ENCODE measurements at places on chromosomes 16 and 17.

- no peak for DNase-seq
Observed at GRCh38 chr17:74512036-74512435, 19.2 kb downstream of the CD300LB start.

DNA sequence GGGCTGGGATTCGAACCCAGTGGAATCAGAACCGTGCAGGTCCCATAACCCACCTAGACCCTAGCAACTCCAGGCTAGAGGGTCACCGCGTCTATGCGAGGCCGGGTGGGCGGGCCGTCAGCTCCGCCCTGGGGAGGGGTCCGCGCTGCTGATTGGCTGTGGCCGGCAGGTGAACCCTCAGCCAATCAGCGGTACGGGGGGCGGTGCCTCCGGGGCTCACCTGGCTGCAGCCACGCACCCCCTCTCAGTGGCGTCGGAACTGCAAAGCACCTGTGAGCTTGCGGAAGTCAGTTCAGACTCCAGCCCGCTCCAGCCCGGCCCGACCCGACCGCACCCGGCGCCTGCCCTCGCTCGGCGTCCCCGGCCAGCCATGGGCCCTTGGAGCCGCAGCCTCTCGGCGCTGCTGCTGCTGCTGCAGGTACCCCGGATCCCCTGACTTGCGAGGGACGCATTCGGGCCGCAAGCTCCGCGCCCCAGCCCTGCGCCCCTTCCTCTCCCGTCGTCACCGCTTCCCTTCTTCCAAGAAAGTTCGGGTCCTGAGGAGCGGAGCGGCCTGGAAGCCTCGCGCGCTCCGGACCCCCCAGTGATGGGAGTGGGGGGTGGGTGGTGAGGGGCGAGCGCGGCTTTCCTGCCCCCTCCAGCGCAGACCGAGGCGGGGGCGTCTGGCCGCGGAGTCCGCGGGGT is at the start of gene CDH1:
CDH1 (plus strand) TSS at position 247 of the 684 bp plus-strand sequence; CDS start at position 371, 124 bp downstream.
- no peak for DNase-seq

- DNase-seq: no peak
Observed at GRCh38 chr16:58792188-58792587, 58.1 kb upstream of the GOT2 start.

DNA sequence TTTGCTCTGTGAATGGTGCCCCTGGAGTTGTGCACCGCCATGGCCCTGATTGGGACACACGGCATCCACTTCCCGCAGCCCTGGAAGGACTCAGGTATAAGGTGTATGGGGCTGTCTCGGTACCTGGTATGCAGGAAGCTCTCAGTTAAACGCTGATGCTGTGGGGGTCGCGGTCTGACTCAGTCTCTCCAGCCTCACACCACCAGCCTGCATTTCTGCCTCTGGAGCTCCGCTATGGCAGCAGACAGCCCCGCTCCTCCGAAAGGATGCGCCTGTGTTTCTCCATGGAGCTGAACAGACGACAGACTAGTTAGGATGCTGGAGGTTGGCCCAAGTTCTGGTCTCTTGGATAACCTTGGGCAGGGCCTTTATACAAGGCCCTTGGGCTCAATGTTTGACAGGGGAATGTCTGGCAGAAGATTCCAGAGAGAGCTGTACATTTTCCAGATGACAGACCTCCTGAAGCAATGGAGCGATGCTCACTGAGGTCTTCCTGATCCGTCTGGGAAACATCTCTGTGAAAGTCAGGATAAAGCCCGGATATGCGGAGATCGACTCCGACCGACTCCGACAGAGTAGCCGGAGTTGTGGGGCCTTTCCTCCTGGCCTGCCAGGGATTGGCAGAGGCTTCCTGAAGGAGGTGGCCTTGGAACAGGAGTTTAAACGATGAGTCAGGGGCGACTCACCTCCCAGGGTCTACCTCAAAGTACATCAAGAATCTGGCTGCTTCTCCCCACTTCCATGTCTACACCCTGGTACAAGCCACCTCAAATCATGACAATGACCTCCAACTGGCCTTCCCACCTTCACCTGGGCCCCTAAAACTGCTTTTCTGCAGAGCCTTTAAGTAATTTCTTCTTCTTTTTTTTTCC is 21.9 kb upstream of the BCAR1 start:
- no peak for DNase-seq

DNA sequence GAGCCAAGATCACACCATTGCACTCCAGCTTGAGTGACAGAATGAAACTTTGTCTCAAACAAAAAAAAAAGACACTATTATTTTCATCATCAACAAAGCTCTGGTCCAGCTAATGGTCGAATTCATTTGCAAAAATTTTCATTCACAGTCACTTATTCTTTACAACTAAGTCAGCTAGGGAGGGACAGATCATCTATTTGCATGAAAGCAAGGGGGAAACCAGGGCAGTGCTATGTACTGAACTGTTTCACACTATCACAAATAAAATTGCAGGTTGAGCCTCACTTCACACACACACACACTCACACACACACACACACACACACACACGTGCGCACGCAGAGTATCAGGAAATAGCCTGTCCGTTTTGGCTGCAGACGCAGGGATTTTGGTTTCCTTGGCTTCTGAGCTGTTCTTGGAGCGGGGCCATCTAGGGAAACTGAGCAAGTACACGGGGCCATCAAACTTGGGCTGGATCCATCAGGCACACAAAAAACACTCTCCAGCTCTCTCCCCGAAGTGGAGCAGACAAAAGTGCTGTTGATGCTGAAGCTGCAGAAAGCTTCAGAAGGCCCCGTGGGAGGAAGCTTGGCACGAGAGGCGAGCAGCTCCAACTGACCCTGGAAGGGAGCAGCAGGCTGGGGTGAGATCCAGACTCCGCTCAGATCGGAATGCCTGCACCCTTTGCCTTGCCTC is 44.3 kb upstream of the HELZ start:
- no peak for DNase-seq

GRCh38 chr16:82240111-82240510 is 70.1 kb upstream of the MPHOSPH6 start:
- no peak for DNase-seq

DNA sequence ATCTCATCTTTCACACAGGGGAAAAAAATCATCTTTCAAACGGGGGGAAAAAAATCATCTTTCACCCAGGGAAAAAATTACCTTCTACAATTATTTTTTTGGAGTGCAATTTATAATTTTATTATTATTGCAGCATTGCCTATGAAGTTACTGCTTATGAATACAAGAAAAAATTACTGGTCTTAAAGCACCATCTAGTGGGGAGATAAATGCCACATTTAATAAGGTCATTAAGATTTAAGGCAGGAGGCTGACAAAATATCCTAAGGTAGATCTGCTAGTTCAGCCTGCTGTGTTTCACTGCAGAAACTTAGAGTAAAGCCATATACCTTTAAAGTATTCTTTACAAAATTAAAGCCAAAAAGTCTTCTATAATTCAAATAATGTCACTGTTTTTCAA is 13.7 kb downstream of the SHCBP1 start:
- no peak for DNase-seq

DNA sequence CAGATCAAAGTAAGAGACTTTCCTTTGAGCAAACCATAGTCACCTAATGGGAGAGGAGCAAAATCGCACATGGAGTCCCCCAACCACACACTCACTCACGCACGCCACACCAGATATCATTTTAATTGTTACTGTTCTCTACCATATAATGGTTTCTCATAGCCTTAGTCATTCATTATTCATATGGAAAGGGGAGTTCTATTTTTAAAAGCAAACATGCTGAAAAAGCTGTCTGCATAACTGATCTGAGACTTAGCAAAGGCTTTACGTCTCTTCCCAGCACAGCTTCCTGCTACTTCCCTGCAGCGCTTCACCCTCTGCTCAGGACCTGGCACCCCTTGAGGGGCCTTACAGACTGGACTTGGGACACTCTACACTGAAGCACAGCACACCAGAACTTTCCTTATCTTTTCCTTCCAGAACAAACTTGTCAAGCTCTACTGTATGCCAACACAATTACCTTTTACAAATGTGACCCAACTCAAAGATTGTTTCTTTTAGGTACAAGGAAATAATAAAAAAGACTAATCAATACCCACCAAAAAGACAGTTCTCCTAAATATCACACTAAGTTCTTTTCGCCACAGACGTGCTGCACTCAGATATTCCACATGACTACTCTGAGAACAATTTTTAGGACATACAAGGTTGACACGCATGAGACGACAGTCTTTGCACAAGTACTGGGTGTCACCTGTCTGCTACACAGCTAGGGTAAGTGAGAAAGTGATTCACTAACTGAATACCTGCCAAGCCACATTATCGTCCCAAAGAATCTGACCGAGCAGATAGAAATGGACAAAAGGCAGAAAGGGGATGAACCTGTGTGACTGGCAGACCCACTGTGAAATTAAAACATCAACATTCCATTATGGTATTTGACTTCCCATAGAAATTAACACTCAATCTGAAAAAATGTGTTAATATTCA is 21.5 kb downstream of the SRP68 start:
- DNase-seq: no peak

DNA sequence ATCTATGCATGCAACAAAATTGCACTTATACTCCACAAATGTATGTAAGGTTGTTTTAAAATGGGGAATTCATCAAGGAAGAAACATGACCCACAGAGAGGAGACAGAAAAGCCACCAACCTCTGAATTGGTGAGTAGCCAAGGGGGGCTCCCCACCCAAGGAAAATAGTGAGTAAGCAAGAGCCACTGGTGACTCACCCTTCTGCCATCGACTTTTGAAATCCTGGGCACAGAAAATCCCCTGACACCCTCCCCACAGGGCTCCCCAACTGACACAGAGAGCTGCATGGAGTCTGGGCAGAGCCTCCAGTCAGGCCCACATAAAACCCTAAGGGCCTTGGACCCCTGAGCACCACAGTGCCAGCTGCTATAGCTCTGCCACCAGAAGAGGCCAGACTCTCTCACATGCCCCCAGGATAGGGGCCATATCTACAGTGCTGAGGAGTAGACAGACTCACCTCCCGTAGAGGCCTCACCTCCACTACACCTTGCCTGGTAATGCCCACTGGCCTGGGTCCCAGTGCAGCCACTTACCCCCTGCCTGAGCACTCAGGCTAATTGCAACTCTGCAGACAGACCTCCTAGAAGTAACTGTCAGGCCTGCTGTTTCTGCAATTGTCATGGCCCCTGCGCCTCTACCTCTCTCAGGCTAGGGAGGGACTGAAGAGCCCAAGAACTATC is 244.7 kb upstream of the WSB1 start:
- no peak for DNase-seq
